ENCODE measurements at places on chromosomes 4 and X.

DNA sequence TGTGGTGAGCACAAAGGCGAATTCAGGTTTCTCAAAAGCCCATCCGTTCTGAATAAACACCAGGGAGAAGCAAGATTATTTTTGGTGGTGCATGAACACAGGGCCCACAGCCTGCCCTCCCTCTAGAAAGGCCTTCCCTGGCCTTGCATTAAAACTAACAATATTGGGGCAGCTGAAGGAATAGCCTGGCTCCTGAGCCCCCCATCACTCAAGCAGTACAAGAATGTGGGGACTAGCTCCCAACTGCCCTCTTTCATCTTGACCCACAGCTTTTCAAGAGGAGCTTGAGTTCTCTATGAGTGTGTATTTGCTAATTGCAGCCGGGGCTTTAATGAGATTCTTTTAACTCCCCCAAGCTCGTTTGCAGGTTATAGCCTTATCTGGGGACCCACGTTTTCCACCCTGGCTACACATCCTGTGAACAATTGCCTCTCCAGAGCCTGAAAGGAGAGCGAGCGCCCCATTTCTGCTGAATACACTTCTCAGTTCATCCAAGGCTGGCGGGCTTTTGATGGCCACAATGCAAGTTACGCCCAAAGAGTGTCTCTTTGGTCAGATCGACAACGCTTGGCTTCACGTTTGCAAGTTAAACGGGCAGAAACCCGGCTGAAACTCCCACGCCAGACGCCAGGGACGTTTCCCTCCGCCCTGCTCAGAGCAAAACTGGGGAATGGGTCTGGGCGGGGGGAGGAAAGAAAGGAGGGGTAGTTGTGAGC lies 4.7 kb upstream of the GSX2 start:
- DNase-seq: no peak

DNA sequence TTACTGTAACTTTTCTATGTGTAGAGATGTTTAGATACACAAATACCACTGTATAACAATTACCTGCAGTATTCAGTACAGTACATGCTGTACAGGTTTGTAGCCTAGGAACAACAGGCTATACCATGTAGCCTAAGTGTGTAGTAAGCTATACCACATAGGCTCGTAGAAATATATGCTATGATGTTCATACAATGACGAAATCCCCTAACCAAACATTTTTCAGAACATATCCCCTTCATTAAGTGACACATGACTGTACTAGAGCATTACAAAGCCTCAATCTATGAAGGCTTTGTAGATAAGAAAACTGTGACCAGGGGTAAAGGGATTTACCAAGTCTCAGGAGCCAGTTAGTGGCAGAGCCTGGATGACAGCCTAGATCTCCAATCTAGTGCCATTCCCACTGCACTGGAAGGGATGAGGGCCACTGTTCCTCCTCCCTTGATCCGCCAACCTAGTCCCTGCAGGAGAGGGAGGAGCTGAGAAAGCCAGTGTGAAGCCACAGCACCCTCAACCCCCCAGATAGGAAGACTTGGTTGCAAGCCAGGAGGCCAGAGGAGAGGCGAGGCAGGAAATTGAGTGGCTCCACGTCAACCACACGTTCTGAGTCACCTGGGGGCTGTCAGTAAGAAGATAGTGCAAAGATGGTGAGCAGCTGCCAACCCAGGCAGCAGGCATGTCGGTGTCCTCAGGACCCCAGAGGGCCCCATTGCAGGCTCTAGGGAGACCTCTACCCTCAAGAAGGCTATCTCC lies 227.7 kb downstream of the BCOR start:
- DNase-seq: peak; percentile 51

- no peak for DNase-seq
Measured at GRCh38 chrX:41515376-41515775, 68.2 kb downstream of the NYX start.

- DNase-seq: no peak
Measured at GRCh38 chrX:136754651-136755050, 26.1 kb downstream of the ARHGEF6 start.
